ENCODE measurements at places on chromosomes 13 and 19.

GRCh38 chr13:90177512-90177911 lies 1170.0 kb upstream of the MIR17HG start:
- no peak for DNase-seq

GRCh38 chr13:108086678-108087077 lies 128.7 kb downstream of the LIG4 start:
- no peak for DNase-seq

DNA sequence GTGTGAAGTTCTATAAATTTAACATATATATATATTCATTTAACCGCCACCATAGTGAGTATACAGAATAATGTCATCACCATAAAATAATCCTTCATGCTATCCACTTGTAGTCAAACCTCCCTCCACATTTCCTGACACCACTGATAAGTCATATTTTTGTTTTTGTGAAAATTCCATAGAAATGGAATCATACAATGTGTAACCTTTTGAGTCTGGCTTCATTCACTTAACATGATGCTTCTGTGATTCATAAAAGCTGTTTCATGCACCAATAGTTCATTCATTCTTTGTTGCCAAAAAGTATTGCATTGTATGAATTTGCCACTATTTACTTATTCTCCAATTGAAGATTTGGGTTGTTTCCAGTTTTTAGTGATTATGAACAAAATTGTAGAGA lies 497.5 kb upstream of the PCDH20 start:
- DNase-seq: no peak

DNA sequence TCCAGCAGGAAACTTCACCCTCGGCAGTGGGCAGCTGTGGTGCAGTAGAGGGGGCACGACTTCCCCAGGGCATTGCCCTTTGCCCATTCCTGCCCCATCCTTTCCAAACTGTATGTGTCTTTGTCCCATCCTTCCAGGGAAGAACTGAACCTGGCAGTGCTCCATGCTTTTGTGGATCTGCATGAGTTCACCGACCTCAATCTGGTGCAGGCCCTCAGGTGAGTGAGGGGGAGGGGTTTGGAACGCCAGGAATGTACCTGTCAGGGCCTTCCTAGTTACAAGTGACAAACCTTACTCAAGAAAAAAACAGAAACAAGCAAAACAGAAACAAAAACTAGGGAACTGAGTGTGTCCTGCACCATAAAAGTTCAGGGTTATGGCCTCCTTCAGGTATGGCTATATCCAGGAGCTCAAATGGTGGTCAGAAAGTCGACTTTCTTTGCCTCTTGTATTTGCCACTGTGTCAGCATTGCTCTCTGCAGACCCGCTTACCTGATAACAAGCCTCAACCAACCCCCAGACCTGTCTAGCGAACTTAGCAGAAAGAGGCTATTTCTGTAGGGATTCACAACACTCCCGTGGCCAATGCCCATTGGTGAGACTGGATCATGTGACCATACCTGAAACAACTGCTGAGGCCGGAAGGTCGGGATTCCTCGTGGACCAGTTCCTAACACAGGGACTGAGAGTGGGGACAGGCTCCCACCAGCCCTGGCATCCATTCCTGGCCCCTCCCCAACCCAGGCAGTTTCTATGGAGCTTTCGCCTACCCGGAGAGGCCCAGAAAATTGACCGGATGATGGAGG lies 4.2 kb downstream of the CYTH2 start:
- no peak for DNase-seq

GRCh38 chr19:47752440-47753211 lies 7.3 kb downstream of the NOP53 start:
- no peak for DNase-seq

GRCh38 chr13:32447894-32448623 lies 20.1 kb upstream of the N4BP2L1 start:
- no peak for DNase-seq

DNA sequence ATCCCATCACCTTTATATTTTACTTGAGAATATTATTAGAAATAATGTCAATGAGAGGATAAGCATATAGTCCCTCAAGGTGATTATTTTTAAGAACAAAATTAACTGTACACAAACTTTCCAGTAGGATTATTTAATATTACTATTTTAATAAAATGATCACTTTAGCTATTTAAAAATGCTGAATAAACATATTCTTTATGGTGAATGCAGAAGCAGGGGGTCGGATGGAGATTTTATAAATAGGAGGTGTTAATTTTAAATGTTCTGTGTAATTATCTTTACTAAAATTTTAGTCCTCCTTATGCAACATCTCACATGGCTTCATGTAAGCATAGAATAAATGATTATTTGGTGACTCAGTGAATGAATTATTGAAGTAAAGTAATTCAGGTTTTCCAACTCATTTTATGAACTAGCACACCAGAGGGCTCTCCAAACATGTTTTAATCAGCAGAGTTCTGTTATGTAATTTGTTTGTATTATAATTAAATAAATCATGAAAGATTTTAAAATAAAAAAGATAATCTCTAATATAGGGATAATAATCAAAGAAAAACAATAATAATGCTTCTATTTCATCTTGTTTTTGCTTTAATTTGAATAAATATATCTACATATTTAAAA lies 1635.2 kb downstream of the EFNB2 start:
- no peak for DNase-seq

DNA sequence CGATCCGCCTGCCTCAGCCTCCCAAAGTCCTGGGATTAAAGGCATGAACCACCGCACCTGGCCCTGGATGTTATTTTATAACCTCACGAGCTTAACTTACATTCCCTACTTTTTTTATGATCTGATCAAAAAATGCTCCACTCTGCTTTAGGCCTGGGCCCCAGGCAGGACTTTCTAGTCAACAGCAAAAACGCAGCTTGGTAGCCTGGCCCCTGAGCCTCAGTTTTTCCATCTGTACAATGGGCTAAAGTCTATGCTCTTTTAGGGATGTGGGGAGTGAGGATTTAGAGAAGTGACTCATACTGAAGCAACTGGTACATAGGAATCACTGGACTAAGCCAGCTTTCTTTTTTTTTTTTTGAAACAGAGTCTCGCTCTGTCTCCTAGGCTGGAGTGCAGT lies 11.9 kb upstream of the PIK3R2 start:
- no peak for DNase-seq

DNA sequence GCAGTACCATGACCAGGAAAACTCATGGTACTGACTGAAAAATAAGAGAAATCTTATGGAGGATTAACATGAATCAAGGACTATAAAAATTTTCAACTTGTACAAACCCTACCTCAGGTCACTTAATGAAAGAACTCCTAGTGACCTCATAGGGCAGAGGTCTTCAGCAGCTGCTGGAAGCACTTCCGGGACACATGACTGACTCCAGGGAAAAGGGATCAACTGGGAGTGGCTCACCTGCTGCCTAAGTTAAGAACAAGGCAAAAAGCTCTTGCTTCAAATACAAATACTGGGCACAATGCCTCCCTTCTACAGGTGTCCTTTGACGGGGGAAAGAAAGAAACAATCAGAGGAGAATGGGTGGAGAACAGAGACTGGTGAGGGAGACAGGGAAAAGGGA lies 18.6 kb downstream of the DOCK9 start:
- DNase-seq: no peak

DNA sequence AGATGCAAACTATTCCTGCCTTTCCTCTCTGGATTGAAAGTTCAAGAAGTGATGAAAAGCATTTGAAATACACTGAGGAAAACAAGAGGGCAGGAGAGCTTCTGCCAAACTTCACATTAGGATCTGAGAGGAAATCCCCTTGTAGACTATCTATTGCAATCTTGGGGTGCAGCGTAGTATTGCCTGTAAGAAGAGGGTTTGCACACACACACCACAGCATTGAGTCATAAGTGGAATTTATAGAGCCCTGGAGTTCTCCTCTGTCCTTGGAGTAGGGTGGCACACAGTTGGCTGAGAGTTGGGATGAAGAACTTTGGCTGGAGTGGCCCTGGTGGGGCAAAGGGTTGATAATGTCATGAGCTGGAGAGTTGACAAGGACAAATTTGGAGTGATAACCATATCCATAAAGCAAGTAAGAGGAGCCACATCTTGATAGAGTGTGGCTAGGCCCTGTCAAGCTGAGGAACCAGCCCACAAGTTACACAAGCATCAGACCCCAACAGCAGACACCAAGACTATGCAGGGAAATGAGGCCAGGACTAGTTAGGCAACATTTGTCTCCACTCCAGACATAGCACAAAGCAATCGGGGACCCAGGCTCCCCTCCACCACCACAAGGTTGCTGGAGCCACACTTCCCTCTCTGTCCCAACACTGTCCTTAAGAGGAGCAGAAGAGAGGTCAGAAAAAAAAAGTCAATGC lies 520.9 kb downstream of the KLF5 start:
- DNase-seq: no peak

- DNase-seq: no peak
These were observed 112.9 kb downstream of the IRS2 start for GRCh38 chr13:109673477-109673876.

DNA sequence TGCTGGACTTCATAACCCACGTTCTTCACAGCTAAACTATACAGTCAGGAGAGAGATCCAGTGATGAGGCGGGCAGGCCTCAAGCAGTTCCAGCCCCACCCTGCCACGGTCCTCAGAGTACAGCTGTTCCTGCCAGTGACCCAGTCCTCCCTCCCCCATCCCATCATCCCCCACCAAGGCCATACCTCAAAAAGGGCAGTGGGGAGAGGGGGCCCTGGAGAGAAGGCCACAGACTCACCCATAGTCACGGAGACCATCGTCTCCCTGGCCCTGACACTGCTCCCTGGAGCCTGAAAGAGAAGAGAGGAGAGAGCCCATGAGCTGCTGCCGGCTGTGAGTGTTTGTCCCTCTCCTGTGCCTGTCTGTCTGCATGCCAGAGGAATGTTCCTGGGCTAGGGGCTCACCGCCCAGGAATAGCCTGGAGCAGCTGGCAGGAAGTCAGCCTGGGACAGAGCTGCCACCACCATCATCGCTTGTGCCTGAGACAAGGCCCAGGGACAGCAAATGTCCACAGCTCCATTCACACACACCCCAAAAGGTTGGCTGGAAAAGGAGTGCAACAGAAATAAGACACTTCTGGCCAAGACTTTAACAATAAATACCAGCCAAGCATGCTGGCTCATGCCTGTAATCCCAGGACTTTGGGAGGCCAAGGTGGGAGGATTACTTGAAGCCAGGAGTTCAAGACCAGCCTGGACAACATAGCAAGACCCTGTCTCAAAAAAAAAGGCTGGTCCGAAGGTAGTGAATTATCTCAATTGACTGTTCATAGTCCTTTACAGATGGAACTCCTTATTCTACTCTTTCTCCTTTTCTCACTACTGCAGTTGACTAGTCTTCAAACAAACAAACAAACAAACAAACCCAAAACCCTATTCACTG lies 6.4 kb downstream of the C19orf47 start:
- DNase-seq: no peak

- DNase-seq: no peak
These were observed 224.4 kb upstream of the HTR2A start for GRCh38 chr13:47121092-47121763.

DNA sequence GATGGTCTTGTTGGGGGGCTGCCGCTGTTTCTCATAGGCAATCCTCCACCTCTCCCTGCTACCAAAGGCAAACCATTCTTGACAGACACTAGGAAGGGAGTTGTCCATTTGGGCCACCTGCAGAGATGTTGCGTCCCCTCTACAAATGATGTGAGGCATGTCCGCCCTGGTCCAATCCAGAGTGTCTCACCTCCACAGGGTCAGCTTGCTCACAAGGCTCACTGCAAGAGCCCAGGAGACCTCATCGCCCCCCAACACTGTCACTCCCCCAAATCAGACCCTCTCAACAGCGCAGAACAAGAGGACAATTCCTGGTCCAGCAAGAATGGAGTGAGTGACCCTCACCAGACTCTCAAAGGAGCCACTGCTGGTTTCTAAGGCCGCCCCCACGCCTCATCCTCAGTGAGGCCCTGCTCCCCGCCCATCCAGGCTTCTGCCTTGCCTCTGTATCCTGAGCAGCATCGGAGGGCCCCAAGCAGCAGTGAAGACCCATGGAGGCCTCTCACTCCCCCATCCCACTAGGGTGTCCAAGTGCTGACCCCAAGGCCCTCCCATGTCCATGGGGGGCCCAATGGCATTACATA lies 6.5 kb downstream of the HNRNPL start:
- DNase-seq: no peak

DNA sequence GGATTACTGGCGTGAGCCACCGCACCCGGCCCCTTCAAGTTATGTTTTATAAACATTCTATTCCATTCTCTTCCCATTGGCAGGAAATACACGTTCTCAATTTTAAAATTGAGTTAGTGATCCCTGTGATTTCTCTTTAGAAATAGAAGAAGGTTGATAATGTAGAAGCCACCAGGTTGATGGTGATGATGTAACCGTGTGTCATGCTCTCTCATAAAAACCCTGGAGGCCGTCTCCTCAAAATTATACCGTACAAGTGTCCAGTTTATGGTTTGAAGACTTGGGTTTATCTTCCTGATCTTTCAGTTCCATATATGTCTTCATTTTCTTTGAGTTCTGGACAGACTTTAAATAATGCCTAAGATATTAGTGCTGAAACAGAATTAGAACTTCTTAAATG lies 32.2 kb downstream of the COG3 start:
- DNase-seq: no peak

- no peak for DNase-seq
These were observed 1599.8 kb downstream of the OLFM4 start for GRCh38 chr13:54628383-54628782.

DNA sequence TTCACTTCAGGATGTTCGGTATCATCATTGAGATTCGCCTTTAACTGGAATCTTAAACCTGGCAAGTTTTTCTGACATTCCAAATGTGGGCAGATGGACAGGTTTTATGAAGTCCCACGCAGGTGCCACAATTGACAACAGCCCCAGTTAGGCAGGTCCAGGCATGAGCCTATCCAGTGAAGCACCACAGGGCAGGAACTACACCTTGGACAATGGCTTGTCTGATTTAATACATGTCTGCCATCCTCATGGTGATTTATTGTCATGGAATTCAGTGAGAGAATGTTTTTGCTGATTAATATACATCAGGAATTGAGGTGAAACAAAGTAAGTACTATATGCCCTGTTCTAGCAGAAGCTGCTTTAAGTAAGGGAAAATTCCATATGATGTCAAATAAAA lies 10.2 kb upstream of the TPP2 start:
- no peak for DNase-seq

DNA sequence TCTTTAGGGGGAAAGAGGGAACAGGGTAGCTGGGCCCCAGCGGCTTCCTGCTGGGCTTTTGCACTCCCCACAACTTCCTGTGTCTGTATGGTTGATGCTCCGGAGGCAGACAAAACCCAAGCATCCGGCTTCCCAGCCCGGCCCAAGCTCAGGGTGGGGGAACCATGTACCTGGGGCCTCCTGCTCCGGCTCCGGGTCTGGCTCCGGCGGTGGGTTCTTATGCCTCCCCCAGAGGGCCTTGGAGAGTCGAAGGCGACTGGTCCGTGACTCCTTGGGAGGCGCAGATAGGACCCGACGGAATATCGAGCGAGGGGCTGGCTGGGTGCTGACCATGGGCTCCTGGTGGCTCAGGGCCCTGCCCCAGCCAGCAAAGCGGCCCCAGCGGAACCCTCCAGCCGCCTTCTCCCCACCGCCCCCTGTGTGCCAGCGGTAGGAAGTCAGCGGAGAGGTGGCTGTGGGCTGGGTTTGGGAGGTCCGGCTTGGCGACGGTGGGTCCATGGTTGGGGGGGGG lies 428 bp downstream of the RASAL3 start:
- DNase-seq: no peak

- DNase-seq: no peak
These were observed 1.0 kb downstream of the FLT1 start for GRCh38 chr13:28493740-28494503.
